ENCODE measurements at places on chromosomes 12 and 14.

- DNase-seq, result no peak
Measured at GRCh38 chr14:93716746-93717667, 71.3 kb downstream of the PRIMA1 start.

DNA sequence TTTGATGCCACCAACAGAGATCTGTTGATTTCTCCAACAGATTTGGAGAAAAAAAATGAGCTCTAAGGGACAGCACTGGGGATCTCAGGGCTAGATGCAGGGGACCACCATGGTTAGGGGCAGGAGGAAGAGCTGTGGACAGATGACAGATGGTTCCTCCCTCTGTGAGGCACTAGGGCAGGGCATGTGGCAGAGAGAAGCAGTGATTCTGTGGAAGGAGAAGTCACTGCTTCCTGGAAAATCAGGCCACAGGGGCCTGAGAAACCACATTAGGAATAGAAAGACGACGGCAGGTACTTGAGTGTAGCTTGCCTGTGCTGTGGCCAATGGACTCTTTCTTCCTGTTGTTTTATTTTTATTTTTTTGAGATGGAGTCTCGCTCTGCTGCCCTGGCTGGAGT is 24.9 kb upstream of the TMED2 start:
- DNase-seq, result no peak

DNA sequence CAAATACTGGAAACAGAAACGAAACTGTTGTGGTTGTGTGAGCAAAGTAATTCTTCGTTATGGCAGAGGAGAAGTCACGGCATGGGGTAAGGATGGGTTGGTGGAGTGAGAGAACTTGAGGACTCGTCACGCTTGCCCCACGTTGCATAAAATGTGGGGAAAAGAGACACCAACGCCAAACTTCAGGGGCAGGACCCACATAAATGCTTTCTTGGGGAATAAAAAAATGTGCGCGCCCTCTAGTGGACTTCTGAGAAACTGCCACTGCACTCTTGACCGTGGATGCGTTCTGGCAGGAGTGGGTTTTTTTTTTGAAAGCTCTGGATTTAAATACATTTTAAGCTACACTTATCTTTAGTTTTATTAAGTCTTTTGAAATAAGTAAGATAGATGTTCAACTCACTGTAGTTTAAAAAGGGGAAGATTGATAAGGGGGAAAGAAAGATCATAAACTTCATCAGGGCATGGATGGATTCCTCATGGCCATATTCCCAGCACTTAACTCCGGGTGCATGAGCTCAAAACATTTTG is 4.1 kb upstream of the IGF1 start:
- DNase-seq, result peak; percentile 68

GRCh38 chr12:46210873-46211439 is 57.9 kb downstream of the SLC38A1 start:
- DNase-seq, result no peak

DNA sequence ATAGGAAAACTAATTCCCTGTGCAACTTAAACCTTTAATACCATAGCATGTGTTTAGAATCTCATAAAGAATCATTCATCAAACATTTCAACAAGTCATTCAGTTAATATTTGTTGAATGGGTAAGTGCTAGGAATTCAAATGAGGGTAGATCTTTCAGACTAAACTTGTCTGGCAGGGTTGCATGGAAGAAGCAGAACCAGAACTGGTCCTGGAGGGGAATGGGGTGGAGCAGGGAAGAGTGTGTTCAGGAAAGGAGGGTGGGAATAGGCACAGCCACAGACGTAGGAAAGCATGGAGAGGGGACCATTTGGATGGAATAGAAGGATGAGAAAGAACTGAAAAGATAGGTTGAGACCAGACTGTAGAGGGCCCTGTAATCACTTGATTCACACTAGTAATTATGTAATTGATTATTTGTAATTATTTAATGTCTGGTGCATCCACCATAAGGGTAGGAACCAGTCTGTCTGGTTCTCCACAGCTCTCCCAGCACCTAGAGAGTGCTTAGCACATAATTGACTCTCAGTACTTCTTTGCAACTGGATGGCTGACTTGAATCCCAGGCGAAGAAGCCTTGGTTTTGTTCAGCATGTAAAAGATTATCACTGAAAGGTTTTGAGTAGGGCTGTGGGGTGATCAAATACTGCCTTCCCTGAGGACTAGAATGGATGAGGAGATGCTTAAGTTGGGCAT is 3.0 kb upstream of the MAP3K9 start:
- no peak for DNase-seq

- no peak for DNase-seq
Measured at GRCh38 chr12:105018012-105018411, 31.9 kb downstream of the NOPCHAP1 start.

GRCh38 chr14:57485635-57486034 is 8.0 kb downstream of the CCDC198 start:
- DNase-seq, result no peak

DNA sequence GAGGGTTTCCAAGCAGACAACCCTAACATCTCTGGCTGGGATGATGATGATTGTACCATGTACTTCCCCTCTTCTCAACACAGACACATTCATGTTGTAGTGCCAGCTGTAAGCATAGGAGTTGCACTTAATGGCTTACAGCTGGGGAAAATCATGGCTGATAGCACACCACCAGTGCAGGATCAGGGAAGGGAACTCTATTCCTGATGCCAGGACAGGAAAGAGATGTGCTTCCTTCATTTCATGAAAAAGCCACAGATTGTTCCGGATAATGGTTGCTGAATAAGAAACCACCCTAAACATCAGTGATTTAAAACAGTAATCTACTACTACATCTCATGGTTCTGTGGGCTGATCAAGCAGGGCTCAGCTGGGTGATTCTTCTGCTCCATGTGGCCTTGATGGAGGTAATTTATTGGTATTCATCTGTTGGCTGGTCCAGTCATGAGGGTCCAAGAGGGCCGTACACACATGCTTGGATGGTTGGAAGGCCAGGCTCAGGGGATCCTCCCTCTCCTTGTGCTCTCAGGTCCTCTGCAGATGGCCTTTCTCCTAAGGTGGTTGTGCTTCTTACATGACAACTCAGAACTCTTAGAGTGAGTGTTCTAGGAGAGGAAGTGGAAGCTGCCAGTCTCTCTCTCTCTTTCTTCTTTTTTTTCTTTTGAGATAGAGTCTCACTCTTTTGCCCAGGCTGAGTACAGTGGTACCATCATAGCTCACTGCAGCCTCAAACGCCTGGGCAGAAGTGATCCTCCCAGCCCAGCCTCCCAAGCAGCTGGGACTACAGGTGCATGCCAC is 16.5 kb downstream of the TRAF3 start:
- DNase-seq, result no peak

- no peak for DNase-seq
Measured at GRCh38 chr12:89477633-89478279, 46.8 kb downstream of the GALNT4 start.
